ENCODE measurements at places on chromosomes 5 and 9.

DNA sequence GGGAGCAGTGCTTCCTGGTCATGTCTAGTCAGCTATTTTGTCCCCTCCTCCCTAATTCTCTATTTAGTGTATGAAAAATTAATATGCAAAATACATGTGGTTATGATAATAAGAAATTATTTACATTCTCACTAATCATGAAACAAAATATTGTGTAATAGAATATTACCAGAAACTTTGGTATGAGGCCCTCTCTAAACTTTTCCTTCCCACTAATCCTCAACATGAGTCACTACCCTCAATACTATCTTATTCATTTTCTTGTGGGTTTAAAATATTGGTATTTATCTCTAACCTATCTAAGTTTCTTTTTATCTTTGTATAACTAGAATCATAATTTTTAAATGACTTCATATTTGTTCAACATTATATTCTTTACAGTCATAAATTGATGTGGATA, 545.9 kb upstream of the PTPRD start:
- no peak for DNase-seq

DNA sequence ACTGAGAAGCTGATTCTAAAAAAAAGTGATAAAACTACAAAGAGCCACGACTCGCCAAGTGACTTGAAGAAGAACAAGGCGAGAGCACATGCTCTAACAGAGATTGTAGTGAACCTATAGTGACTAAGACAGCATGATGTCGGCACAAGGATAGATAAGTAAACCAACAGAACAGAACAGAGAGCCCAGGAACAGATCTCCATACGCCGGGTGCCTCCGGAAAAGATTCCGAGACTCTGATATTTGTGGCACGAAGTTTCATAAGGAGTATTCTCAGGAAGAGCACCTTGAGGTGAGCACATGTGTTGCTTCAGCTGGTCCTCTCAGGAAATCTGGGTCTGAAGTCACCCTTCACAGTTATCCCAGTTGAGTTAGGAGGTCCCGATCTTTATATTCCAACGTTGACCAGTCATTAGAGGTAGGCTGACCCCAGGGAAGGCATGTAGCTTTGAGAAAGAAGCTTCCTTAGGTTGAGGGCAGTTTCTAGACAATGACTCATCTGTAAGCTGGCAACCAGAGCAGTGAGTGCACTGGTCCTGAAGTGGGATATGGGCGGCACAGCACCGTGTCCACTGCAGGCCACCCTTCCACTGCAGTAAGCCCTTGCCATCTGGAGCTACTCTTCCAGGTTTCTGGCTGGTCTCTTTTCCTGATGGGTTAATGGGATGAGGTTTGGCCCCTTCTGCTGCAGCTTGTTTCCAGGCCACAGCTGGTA, 13.6 kb upstream of the CLK4 start:
- DNase-seq: no peak

DNA sequence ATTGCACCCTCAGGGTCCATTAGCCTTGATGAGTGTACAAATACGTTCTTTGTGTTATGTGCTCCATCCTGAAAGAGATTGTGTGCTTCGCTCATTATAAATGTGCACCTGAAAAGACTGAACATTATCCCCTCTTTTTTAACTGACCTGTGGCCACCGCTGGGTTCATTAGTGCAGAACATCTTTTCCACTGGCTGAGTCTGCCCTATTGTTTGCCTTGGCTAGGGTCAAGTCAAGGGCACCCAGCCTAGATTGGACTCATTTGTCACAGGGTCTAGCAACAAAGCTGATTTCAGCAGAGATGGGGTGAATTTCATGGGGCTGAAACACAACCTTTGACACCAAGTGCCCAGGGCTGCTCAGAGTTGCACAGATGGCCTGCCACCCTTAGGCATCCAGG, 764.1 kb upstream of the ARRDC3 start:
- DNase-seq: no peak

DNA sequence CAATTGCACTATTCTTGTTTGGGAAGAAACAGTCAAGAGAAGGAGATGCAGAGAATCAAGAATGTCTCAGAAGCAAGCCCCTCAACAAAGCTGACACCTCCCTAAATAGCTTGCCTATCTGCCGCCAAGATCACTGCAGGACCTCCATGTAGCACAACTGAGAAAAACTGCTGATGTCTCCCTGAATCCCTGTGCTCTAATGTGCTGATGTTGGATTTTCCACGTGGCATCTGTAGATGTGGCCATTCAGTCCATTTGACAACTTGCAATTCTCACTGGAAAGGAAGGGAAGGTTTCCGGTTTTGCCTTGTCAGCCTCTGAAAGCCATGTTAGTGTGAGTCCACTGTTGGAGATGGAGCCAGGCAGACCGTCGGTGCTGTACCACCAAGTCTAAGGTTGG, 374.0 kb downstream of the DIRAS2 start:
- DNase-seq: no peak

GRCh38 chr5:153558957-153559356, 68.5 kb downstream of the GRIA1 start:
- DNase-seq: no peak
